ENCODE measurements at places on chromosomes 16 and 17.

DNA sequence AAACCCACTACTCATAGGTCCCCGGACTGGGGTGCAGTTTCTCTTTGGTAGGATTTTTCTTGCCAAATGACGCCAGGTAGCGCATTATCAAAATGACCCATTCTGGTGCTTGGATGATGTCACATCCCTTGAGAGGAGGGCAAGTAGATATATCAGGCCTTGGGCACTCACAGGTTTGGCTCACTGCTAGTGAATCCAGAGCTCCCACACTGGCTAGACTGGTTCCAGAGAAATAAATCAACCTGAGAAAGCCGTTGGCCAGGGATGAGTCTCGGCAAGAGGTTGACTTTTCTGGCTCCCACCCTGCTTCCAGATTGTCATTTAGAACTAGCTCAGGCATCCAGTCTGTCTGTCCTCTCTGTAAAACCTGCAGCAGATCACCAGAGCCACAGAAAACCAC, 188.4 kb upstream of the MAF start:
- no peak for DNase-seq

DNA sequence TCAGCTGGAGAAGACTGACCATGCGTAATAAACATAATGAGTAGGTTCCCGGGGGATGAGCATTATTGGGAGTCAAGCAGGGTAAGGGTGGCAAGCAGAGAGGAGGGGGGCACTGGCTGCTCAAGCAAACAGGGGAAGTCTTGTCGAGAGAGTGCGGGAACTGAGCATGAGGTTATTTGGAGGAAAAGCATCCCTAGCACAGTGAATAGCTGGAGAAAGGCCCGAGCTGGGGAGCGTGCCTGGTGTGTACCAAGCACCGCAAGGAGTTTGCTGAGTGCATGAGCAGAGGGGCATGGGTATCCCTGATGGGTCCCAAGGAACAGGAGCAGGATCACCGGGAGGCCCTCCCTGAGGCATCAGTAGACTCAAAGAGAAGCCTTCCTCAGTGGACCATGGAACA, 17.2 kb downstream of the CYTH1 start:
- DNase-seq, result peak; percentile 80

- no peak for DNase-seq
These were observed 79.9 kb downstream of the LITAF start for GRCh38 chr16:11506741-11507305.

DNA sequence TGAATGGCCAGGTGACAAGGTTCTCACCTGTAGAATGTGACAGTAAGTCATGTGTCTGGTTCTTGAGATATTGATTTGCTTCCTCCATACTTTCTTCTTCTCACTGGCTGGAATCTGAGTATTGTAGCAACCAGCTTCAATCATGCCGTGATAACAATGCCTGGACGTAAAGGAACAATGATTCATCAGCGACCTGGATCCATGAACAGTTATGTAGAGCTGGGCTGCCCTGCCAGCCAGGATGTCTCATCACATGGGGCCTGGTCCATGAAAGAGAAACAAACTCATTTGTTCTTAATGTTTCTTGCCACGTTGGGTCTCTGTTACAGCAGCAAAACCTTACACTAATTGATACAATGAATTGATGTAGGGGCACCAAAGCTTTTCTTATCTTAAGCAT, 627.2 kb downstream of the TOX3 start:
- no peak for DNase-seq

GRCh38 chr17:45104907-45105624, 27.2 kb downstream of the PLCD3 start:
- DNase-seq, result no peak

GRCh38 chr17:63826468-63827001, 696 bp upstream of the PSMC5 start:
- no peak for DNase-seq

GRCh38 chr17:50128441-50129352, 1.3 kb downstream of the SAMD14 start:
- DNase-seq, result no peak

- DNase-seq, result peak; percentile 90
These were observed 5.8 kb downstream of the WIPF2 start for GRCh38 chr17:40224718-40225550.

DNA sequence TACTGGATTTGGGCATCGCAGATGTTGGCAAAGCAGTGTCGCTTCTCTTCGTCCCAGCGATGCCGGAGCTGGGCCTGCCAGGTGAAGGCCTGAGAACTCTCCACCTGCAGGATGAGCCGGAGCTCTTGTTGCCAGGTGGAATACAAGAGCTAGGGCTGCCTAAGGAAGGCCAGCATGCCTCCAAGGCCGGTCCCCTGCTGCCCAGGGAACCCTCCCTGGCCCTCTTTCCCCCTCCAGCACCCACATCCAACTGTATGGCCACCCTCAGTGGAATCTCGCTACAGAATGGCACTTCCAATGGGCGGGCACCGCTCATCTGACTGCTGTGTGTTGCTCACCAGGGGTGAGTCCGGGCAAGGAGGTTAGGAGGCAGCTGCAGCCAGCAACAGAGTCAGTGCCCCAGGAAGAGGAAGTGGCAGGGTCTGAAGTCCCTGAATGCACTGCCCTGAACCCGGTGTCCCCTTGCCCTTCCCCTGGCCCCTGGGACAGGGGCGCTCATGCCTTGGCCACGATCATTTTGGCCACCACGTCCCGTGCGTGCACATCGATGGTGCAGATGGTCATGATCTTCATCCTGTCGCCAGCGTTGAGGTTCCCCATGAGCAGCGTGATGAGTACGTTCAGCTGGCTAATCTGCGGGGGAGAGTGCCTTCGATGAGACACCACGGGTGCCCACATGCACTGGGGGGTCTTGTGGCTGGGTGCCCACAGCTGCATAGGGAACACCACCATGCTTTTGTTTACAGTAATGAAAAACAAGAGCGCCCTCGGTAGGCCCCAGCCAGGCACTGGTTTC, 75.8 kb downstream of the DNAH17 start:
- DNase-seq, result no peak

DNA sequence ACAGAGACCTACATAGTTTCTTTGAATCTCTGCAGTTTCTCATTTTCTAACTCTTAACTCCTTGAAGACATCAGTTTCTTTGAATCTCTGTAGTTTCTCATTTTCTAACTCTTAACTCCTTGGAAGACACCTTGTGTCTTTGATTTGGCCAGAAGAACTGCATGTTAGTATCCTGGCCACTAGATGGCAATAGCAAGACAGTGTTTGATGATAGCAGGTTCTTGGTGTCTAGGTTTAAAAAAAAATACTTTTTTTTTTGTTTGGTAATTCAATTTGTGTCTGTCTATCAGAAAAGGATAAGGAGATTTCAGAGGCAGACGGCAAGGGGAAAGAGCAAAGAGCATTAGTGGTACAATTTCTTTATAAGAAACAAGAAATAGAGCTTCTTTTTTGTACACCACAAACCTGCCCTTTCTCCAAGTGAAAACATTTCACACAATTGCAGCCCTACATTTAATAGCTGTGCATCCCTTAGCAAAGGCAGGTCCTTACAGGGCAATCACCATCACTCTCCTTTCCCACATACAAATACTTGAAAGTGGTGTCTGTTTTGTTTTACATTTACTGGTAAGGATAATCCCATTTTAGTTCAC, 1324.9 kb upstream of the CDH8 start:
- DNase-seq, result peak; percentile 57

DNA sequence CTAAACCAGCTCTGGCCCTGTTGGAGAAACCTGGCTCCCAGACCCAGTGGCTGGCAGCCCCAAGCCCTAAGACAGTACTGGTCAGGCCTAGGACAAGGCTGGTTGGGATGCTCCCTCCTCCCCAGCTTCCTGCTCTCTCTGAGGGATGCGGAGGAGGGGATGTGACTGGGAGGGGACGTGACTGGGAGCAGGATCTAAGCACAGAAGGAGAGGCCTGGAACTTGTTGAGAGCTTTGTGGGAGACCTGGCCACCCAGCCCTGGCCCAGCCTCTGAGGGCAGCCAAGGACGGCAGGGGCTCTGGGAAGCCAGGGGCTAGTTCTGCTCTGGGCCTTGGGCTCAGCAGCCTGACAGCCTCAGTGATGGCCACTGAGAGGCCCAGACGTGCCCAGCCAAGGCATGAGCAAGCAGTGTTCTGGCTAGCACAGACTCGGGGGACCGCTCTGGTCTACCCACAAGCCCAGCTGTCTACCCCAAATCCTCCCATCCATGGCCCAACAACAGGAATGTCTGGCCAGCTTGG, 22.8 kb downstream of the ATP6V0D1 start:
- no peak for DNase-seq

DNA sequence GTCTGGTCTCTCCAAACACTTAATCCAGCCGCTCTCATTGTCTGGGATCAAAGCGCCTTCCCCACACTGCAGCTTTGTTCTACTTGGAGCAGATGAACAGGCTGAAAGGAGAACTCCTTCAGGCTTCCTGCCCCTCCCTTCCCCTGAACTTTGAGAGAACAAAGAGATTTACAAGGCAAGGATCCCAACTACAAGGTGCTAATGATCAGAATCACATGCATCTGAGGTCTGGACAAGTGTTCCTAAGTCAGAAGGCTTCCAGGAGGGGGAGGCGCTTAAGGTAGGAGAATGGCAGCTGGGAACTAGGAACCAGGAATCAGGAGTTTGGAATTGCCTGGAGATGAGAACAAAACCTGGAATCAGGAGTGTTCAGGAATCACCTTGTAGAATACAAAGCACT, 606.3 kb upstream of the CDH11 start:
- DNase-seq, result no peak

DNA sequence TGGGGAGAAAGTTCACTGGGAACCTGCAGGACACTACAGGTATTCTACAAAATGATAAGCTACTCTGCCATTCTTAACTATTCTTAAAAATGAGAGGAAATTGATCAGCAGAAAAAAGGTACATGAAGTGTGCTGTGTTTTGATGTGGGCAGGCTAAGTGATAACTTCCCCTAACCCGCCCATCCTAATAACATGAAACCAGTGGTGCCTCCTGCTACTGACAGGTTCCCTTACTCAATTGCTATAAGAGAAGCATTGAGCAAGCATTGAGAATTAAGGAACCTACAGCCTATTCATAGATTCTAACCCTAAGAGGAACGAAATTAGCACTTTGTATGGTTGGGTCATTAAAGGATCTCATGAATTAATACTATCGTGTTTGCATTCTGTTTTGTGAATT, 18.9 kb downstream of the XYLT1 start:
- DNase-seq, result peak; percentile 63

DNA sequence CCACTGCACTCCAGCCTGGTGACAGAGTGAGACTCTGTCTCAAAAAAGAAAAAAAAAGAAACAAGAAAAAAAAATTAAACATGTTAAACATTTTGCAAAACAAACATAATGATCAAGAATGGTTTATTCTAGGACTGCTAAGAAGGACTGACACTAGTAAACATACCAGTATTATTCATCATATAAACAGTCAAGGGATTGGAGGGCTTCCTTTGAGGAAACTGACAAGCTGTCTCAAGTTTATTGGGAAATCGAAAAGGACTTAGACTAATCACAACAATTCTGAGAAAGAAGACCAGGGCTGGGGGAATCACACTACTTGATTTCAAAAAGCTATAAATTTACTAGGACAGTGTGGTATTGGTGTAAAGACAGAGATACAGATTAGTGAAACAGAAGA, 75.5 kb downstream of the MYH10 start:
- no peak for DNase-seq

DNA sequence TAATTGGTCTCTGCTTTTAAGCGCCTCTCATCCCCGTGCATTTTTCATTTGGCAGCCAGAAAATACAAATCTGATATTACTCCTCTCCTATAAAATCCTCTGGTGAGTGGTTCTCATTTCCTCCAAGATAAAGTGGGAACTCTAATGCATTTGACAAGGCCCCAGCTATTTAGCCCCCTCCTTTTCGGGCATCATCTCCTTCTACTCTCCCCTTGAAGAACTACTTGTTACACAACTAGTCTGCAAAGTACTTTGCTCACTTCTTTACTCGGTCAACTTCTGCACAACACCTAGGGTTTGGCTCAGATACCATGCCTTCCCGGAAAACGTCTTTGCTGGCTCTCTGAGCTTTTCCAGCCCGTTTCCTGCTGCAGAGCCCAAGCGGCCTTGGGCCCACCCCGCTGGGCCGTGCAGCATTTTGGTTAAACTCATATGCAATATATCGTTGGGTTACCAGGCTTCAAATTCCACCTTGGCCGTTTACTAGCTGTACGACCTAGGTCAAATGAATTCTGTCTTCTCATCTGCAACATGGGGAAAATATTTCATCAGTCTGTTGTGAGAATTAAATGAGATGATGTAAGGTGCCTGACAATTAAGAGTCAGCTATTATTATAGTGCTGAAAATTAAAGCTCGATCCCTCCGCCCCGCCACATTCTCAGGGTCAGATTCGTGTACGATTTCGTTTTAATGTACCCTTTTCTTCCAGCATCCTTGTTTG, 883 bp upstream of the TAF15 start:
- no peak for DNase-seq

GRCh38 chr17:18248300-18248731, 10.2 kb downstream of the FLII start:
- DNase-seq, result peak; percentile 90

GRCh38 chr16:11217651-11218603, 38.1 kb downstream of the SOCS1 start:
- no peak for DNase-seq

- DNase-seq, result no peak
These were observed 64.0 kb downstream of the MYO18A start for GRCh38 chr17:29115961-29116803.

DNA sequence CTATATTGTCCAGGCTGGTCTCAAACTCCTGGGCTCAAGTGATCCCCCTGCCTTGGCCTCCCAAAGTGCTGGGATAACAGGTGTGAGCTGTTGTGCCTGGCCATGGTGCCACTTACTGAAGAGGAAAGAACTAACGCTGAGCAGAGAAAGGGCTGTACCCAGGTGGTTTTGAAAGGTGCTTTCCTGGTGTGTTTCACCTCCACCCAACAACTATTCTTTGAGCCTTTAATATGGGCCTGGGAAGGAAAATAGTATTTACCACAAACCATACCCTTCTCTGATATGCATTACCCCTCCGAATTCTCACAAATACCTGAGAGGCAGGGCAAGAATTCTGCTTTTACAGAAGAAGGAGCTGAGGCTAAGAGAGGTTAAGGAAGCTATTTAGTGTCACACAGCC, 24.8 kb downstream of the KPNA2 start:
- no peak for DNase-seq

DNA sequence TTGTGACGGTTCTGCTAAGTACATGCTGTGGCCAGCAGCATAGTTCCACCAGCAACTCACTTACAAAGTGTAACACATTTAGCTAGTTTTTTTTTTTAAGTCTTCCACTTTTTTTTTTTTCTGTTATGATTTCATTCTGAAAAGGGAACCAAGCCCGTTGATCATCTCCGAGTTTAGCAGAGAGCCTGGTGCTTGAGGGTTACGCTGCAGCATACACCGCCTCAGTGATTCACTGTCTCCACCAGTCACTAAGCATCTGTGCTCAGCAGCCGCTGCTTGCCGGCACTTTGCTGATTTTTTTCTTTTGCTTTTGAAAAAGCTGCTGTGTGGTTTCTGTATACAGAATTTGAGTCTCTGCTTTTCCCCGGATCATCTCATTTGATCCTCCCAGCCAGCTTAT, 194.5 kb upstream of the CDH13 start:
- peak; percentile 27 for DNase-seq

- no peak for DNase-seq
These were observed 14.7 kb downstream of the GSPT1 start for GRCh38 chr16:11901091-11901490.

- no peak for DNase-seq
These were observed 95.9 kb upstream of the AXIN2 start for GRCh38 chr17:65657251-65657828.

GRCh38 chr17:976312-976711, 3.3 kb downstream of the NXN start:
- DNase-seq, result no peak

GRCh38 chr17:43006639-43007551, at the start of gene IFI35:
IFI35 (plus strand) TSS chr17:43006784; CDS start chr17:43006948, 164 bp downstream.
- peak; percentile 70 for DNase-seq

- no peak for DNase-seq
These were observed 15.1 kb upstream of the SLC52A1 start for GRCh38 chr17:5050278-5050677.
